Hematopoietic multipotent progenitor cell treated with erythropoietin and hydrocortisone succinate and interleukin-3 and kit ligand, for 4 days (in vitro differentiated cells): ENCODE measurements at places on chromosomes 1 and 21.

DNA sequence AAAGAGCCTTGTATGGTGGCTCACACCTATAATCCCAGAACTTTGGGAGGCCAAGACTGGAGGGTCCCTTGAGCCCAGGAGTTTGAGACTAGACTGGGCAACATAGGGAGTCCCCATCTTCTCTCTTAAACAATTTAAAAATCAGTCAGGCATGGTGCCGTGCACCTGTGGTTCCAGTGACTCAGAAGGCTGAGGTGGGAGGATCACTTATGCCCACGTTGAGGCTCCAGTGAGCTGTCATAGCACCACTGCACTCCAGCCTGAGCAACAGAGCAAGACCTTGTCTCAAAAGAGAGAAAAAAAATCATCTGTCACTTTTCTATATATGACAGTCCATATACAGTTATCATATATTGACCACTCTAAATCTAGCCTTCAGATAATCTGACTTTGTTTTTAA is 658.3 kb downstream of the LTN1 start:
- DNase-seq = no peak

DNA sequence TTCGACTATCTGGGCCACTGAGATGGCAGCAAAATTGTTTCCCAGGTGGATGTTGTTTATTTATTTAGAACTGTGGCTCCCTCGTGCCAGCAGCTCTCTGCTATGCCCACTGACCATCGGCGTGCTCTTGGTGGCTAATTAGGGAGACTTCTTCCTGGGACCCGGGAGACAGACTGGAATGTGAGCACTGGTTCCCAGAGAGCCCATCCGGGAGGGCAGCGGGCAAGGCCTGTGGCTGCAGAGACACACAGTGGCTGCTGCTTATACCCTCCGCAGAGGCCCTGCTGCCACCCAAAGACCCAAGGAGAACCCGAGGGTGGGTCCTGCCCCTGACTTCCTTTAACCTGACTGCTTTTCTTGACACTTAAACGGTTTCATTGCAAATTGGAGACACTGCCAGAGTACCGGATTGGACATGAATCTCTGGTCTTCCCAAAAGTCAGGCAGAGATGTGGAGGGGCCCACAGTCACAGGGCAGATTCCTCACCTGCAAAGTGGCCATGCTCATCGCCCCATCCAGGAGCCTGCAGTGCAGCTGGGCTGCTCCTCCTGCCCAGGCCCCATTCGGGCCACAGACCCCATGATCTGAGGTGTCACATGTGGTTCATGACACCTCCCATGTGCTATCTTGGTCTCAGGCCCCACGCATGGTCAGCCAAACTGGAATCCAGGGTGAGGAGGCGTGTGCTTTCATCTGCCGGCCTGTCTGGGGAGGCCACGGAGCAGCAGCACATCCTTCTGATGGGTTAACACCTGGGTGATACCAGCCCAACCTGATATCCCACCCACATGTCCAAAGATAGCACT is 5.7 kb upstream of the MATN1 start:
- no peak for DNase-seq

DNA sequence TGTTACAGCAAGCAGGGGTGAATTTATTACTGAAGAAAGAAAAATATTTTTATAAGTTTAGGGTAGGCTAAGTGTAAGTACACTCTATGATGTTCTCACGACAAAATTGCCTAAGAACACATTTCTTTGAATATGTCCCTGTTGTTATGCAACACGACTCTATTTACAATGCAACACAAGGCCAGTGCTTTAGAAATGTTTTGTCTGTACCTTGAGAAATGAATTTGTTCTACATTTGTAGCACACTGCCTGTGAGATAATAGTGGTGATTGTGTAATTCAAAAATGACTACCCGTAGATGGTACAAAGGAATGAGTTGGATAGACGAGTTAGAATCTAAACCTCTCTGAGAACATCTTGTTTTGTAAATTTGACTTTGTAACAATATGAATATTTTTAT is 63.7 kb upstream of the IGSF5 start:
- no peak for DNase-seq

DNA sequence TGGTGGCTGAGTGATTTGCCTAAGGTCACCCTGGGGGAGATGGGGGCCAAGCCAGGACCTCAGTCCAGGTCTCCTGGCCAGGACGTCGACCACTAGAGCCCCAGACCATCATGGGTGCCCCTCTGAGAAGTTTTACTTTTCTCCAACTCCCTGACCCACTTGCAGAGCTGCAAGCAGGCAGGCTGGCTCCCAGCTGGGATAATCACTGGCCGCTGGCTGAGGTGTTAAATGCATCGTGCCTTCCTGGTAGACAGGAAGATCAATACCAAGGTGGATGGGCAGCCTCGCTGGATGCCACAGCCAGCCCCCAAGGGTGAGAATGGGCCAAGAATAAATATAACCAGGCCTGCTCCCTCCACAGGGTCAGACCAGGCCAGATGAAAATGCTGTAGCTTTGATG is 106.2 kb downstream of the EPHB2 start:
- no peak for DNase-seq

- DNase-seq = no peak
These were observed 251.8 kb upstream of the USP24 start for GRCh38 chr1:55466921-55467320.

DNA sequence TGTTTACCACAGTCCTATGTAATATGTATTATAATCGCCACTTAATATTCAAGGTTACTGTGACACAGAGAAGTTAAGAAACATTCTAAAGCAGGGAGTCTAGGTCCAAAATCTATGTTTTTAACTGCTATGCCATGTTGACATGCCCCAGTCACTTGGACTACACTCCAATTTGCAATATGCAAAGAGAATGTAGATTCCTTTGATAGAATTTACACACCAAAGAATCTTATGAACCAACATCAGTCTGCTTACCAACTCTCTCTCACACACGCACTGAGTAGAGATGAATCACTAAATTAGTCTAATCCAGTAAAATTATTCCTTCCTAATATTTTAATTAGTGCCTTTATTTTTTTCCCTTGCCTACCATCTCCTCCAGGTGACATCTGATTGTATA is 266.2 kb downstream of the OLFM3 start:
- no peak for DNase-seq

DNA sequence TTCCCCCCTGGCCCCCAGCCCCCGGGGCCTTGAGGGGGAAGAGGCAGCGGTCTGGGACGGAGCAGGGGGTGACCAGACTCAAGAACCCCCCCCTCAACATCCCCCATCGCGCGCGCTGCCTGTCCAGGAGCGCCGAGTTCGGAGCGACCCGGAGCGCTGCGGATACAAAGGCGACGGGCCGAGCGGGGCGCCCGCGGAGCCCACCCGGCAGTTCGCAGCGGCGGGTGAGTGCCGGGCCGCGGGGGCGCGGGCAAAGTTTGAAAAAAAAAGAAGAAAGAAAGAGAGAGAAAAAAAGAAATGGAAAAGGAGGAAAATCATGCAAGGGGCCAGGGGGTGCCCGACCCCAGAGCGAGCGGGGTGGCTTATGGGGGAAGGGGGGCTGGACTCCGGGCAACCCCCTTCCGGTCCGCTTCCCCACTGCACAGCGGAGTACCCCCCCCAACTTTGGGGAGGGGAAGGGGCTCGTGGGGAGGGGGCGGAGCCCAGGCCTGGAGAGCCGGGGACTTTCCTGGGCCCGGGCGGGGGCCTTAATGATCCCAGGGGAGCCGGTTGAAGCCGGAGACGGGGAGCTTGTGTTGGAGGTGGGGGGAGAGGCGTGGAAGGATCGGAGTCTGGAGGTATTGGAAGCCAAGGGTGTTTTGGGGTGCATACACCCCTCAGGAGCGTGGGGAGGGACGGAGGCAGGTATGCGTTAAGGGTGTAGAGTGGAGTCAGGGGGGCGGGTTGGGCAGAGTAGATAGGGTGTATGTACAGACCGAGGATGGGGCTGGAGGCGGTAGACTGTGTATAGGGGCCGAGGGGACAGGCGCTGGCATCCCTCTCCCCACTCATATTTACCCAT is 502 bp downstream of the VANGL2 start:
- DNase-seq = peak; percentile 45

- DNase-seq = no peak
These were observed 194.6 kb upstream of the LMO4 start for GRCh38 chr1:87134061-87134460.

DNA sequence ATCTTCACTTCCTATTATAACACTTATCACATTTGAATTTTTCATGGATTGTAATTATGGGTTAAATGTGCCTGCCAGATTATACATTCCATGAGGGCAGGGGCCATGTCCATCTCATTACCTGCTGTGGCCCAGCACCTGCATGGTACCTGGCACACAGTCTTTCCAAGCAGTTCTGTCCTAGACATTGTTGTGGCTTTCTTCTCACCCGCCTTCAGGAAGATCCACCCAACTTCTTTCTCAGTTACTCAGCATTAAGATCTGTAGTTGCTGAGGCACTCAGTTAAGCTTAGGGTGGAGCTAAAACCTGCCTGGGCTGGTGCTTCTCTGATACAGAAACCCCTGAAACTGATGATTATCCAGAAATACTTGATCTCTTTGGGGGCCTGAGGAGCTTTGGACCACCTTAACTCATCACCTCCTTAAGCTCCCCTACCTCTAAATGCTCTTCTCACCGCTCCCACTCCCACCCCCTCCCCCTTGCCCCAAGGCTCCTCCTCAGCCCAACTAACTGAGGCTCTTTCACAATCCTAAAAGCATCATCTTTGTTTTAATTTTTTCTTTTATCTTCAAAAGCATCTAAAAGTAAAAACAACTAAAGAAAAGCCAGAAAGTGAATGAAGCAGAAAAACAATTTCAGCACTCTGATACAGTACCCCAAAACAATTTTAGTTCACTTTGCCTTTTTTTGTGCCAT is 190.6 kb downstream of the FGGY start:
- peak; percentile 16 for DNase-seq

- DNase-seq = no peak
These were observed 146.9 kb downstream of the MIS18A start for GRCh38 chr21:32131960-32132359.

DNA sequence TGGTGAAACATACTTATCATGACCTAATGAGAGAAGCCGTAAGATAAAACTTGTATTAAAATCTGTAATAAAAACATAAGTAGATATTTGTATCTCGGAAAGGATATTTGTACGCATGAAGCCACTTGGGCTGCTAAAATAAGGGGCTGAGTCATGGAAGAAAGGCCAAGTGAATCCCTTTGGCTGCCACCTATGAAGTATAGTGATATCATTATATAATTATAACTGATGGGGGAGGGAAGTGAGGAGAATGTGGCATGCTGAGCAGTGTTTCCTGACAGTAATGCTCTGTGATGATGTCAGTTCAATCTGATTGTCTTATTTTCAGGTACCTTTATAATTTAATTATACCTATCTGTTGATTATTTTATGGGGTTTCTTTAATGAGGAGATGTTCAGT is 13.6 kb downstream of the RWDD3 start:
- no peak for DNase-seq

GRCh38 chr1:51175278-51175677 is 60.8 kb upstream of the RNF11 start:
- DNase-seq = peak; percentile 54

DNA sequence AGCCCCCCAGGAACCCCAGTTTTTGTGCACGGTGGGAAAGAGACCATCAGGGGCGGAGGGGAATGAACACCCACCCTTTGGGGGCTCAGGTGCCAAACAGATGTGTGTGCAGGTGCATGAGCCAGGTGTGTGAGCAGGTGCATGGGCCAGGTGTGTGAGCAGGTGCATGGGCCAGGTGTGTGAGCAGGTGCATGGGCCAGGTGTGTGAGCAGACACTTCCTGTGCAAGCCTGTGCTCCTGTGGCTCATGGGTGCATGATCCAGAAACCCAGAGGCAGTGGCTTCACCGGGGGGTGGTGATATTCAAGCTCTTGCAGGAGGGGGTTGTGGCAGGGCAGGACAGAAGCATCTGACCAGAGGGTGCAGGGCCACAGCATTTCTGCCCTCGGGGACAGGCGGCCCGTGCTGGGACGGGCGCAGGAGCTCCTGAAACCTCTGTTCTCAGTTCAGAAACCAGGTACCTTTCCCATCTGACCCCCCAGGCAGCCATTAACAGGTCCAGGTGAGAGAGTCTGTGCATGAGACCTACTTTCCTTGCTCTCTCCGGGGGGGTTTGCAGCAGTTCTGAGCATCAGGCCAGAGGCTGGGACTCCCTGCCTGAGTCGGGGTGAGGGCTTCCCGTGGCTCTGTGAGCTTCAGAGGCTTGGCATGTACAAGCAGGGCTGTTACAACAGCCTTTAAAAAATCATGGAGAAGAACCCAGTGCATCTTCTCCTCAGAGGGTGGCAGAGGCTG is 29.1 kb downstream of the COL18A1 start:
- no peak for DNase-seq

- no peak for DNase-seq
These were observed 7.6 kb upstream of the HHAT start for GRCh38 chr1:210321131-210321530.

DNA sequence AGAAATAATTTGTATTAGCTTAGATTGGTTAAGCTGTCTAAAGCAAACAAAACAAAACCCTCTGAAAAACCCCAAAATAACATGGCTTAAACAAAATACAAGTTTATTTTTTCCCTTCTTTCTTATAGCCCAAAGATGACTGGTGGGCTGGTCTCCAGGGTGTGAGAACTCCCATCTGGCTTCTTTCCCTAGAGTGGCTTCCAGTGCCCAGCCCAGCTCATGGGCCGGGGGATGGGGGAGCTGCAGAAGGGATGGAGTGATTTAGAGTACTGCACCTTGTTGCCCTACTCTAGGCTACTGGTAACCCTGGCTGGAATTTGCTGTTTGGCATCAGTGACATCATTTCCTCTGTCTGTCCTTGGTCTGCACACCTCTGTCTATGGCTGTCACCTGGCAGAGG is 223.0 kb downstream of the PBX1 start:
- no peak for DNase-seq

GRCh38 chr1:236851871-236852270 is 56.8 kb downstream of the MTR start:
- no peak for DNase-seq

DNA sequence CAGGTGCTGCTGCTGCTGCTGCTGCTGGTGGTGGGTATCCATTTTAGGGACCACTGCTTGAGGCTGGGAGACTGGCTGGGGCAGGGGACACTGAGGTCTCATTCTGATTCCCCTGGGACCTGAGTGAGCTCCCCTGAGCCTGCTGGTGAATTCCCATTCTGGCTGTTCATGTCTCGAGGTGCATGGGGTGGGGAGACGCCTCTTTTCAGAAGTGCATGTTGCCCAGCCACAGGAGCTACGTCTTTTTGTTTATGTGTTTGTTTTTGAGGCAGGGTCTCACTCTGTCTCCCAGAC is 133.4 kb downstream of the RHOU start:
- DNase-seq = no peak

DNA sequence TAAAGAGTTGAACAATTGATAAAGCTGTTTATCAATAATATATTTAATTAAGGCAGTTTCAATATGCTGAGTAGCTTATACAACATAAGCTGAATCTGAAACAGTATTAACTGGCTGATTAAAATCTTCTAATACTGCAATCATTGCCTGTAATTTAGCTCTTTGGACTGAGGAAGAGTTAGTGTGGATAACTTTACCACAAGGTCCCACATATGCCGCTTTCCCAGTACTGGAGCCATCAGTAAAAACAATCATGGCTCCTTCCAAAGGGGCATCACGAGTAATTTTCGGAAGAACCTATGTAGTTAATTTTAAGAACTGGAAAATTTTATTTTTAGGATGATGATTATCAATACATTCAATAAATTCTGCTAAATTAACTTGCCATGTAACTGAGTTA is 6.7 kb downstream of the DAP3 start:
- no peak for DNase-seq
